Caco-2 (cell line): ENCODE measurements at places on chromosomes 2 and 18. TPM values are rescaled to one million over a fixed set of nuclear protein-coding genes. Genes with fewer than 3 reads are reported as not detected.

- no peak for DNase-seq
Measured at GRCh38 chr2:98460573-98461497, 16.2 kb downstream of the INPP4A start.

- no peak for DNase-seq
Measured at GRCh38 chr18:54671291-54671881, 80.3 kb downstream of the DYNAP start.

DNA sequence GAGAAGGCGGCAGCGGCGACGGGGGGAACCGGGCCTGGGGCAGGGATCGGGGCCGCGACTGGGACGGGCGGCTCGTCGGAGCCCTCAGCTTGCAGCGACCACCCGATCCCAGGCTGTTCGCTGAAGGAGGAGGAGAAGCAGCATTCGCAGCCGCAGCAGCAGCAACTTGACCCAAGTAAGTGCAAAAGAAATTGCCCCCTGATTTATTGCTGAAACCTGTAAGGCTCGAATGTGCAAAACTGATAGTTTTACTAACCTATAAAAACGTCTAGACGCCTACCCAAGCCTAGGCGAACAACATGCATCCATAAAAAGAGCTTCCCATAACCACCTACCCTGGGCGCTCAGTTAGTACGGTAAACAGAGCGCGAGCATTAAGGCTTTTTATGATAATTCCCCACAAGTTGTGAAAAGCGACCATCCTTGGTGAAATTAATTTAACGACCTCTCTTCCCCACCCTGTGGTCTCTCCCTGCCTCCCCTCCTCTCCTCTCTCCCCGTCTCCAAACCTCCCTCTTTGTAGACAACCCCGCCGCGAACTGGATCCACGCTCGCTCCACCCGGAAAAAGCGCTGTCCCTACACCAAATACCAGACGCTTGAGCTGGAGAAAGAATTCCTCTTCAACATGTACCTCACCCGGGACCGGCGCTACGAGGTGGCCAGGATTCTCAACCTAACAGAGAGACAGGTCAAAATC is 1.0 kb downstream of the HOXD9 start:
- DNase-seq = no peak

DNA sequence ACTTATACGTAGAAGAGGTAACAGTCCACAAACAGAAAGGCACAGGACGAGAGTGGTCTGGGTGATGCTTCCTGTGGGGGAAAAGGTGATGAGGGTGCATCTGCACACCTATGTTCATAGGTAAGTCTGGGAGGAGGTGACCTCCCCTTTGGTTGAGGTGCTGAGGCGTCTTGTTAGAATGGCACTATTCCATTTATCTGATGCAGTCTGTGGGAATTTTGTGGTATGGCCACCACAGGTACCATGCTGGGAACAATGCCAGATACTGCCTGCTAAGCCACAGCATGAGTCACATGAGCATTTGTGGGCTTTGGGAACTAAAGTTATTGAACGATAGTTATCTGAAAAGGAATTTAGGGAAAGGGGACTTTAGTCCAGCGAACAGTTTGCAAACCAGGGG is 27.9 kb downstream of the IL37 start:
- DNase-seq = no peak

SH3RF3 gene
- total RNA-seq = 0.98 and 1.1 TPM in 2 replicates

DNA sequence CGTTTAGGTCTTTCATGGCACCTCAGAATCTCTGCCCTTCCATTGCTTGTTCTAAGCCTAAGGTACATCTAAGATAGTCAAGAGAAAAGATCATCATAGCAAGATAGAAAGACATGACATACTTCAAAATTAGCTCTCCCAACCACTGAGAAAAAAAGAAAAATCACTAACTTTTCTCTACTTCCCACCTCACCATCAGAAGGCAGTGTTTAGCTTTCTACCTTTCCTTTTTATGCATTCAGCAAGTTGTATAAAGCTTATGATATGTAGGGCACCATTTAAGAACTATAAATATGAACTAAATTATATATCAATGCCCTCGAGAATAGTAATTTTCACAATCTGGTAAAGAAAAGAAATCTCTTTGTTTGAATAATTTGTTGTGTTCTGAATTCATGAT is 331.8 kb upstream of the VWC2L start:
- no peak for DNase-seq

GRCh38 chr2:222703886-222704285 is 32.4 kb downstream of the MOGAT1 start:
- no peak for DNase-seq

- DNase-seq = no peak
Measured at GRCh38 chr2:67670747-67671183, 273.6 kb downstream of the ETAA1 start.

MARS2 gene
- 12.1 and 13.1 TPM in 2 replicates for total RNA-seq

DNA sequence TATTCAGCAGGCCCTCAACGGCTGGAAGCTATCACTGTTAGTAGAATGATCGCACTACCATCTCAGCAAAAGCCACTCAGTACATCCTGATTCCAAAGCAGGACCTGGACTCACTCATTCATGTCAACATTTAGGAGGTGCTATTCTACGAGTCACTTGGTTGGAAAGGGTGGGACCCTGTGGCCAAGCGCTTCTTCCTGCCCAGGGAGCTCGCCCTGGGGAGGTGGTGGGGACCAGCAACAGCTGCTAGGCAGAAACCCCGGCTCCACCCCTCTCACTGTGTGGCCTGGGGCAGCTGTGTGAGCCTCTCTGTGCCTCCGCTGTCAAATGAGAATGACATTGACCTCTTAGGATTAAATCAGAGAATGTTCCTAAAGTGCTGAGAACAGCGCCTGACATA is 231.4 kb downstream of the EIPR1 start:
- no peak for DNase-seq

DNA sequence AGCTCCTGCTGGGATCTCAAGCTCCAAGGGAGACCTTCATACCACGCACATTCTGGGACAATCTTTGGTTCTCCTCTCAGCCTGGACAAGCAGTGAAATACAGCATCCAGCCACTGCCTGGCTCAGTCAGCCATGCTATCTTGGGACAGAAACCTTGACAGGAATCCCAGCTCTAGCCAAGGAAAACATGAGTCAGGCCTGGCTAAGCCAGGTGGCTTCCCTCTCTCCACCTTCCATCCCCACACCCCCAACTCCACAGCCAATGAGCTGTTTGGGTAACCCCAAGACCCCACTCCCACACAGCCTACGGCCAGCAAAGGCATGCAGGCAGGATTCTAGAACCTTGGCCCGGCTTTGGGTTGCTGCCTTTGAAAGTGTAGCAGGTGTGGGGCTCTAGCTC is 64.9 kb downstream of the MCFD2 start:
- no peak for DNase-seq

TTL gene
- 40.8 and 46.9 TPM in 2 replicates for total RNA-seq

CABYR gene
- 3.3 and 4.4 TPM in 2 replicates for total RNA-seq

DTNA gene
- 10.0 and 10.4 TPM in 2 replicates for total RNA-seq
